CD4-positive, CD25-positive, alpha-beta regulatory T cell (primary cell): ENCODE measurements at places on chromosomes 1 and 21.

DNA sequence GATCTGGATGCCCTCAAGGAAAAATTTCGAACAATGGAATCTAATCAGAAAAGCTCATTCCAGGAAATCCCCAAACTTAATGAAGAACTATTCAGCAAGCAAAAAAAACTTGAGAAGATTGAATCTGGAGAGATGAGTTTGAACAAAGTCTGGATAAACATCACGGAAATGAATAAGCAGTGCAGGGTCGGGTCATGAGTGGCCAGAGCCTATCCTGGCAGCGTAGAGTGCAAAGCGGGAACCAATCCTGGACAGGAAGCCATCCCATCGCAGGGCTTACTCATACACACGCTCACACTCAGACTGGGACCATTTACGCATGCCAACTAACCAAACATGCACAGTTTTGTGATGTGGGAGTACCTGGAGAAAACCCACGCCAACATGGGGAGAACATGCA is 43.1 kb downstream of the ZMYM1 start:
- DNase-seq: no peak

DNA sequence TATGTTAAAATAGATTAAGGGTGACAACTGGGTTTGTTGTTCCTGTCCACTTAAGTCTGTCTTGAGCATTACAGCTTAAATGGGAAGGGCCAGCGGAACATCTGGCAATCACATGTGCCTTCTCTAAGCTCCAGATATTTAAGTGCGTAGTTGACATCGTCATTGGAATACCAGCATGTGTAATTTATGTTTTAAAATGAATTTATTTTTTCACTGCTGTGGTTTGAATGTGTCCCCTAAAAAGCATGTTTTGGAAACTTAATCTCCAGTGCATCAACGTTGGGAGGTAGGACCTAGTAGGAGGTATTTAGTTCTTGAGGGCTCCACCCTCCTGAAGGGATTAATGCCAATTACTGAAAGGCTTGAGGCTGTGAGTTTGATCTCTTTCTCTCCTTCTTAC is 13.4 kb downstream of the ZCCHC17 start:
- DNase-seq: no peak

DNA sequence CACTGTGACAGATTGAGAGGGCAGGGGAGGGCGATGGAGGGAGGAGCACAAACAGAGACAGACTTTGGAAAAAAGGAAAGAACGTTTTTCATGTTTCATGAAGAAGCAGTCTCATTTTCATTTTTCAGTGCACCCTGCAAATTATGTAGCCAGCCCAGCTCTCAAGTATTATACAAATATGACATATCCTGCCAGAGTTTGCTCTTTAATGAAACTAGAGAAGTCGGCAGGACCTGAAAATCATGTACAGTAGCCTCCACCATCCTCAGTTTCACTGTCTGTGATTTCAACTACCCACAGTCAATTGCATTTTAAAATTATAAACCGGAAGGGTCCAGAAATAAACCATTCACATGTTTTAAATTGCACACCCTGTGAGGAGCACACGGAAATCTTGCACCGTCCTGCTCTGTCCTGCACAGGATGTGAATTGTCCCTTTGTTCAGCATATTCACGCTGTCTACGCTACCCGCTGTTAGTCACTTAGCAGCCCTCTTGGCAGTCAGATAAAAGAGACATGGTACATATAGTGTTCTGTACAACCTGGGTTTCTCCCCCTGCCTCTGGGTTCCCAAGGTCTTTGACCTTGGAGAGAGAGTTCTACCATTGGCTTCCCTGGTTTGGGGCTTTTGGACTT is 13.6 kb upstream of the ADARB1 start:
- DNase-seq: no peak

- DNase-seq: no peak
These were observed 32.4 kb upstream of the PGBD5 start for GRCh38 chr1:230458509-230458908.

- no peak for DNase-seq
These were observed 217.5 kb downstream of the LRRIQ3 start for GRCh38 chr1:73980324-73981040.

DNA sequence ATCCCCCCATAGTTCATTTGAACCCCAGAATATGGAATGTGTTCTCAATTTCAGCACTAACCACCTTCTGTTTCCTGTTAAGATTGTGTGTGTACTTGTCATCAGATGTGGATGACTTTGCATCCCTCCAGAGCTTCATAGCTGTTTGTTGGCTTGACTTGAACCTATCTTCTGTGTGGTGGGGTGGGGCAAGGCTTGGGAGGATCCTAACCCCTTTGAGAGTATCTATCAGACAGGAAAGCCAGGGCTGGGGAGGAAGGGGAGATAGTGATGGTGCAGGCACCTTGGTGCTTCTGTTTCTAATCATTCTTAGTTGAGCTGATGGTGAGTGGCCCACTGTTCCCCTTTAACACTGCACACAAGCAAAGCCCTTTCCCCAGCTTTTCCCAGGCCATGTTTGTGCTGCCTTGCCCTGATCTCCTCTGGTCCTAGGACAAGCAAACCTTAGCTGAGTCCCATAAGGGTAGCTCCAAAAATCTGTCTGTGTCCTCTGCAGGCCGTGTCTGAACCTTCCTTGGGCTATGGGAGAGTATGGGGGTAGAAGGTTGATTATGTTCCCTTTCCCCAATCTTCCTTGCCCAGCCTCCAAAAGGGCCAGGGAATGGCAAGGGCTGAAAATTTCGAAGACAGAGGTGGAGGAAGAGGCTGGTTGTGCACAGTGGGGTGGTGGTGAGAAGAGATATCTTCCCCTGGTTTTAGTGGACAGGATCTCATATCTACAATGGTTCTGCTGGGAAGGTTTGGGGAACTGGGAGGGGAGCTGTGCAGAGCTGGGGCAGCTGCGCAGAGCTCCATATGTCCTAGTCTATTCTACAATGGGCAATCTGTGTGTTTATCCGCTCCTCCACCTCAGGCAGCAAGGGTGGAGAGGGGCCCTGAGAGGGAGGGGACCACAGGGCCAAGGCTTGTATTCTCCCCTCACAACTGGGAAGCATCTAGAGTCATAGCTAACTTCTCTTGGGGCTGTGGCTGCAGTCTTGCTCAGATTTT is 1.4 kb downstream of the NHLH1 start:
- DNase-seq: no peak

DNA sequence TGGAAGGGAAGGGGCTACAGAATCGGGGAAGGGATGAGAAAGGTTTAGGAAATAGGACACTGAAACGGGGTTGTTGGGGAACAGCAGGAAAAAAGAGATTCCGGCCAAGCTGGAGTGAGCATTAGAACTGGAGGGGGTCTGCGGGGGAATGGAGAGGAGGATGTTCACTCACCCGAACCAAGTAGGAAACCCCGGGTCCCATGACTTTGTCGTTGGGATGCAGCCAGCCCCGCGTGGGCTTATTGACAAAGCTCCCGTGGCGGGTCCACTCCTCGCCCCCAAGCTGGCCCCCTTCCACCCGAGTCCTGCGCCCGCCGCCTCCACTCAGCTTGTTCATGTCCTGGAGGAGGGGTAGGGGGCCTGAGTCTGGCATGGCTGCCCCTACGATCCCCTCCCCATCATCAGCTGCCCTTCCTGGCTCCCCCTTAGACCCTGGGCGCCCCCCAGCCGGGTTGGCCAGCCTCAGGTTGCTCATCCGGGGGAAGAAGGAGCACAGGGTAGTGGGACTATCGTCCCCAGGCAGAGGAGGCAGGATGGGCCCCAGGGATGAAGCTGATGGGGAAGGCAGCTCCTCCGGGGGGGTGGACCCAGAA is 591 bp downstream of the SHC1 start:
- DNase-seq: no peak

- DNase-seq: no peak
These were observed 84.2 kb upstream of the RGS2 start for GRCh38 chr1:192724670-192725069.

DNA sequence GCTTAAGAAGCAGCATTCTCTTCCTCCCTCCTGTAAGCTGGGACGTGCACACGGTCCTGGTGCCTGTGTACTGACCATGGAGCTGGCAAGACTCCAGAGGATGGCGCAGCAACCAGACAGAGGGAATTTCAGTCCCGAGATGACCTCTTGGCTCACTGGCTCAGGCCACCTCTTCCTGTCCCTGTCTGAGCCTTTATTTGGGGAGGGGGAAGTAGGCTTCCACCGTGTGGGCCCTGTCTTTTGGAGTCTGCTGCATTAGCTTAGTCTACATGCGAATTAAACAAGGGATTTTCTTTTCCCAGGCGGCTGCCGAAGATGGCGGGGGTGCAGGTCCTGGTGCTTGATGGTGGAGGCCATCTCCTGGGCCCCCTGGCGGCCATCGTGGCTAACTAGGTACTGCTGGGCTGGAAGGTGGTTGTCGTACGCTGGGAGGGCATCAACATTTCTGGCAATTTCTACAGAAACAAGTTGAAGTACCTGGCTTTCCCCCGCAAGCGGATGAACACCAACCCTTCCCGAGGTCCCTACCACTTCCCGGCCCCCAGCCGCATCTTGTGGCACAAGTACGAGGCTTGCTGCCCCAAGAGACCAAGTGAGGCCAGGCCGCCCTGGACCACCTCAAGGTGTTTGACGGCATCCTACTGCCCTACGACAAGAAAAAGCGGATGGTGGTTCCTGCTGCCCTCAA is 10.2 kb downstream of the IL24 start:
- DNase-seq: no peak

DNA sequence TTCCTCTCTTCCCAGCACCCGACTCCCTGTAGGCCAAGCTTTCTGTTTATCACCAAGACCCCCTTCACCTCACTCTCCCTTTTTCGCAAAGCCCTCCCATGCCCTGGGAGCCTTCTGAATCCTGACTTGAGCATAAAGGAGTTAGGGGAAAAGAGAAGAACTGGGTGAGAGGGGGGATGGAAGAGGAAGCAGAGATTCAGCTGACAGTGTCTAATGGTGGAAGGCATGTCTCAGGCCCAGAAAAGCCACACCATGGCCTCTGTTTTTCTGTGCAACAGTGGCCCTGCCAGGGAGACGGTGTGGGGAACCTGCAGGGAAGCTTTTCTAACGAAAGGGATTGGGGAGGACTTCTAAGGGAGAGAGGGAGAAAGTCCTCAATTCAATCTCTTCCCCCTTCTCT is 32.9 kb upstream of the SLC30A1 start:
- no peak for DNase-seq

GRCh38 chr1:243902100-243902499 is 52.1 kb upstream of the AKT3 start:
- no peak for DNase-seq

DNA sequence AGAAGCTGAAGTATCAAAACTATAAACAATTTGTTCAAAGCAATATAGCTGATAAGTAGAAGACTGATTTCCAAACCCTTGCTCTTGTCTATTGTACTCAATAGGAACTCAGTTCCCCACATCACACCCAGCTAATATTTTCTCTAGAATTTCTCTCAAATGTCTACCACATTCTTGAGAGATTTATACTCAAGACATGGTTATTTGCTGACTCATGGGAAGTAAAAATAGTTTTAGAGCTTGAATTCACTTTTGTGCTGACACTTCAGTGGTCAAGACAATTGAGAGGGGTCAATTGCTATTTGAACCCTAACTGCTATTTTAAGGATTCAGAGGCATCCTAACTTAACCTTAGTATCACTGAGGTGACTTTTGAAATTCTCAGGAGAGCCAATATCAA is 99.0 kb downstream of the TNNI3K start:
- DNase-seq: no peak

DNA sequence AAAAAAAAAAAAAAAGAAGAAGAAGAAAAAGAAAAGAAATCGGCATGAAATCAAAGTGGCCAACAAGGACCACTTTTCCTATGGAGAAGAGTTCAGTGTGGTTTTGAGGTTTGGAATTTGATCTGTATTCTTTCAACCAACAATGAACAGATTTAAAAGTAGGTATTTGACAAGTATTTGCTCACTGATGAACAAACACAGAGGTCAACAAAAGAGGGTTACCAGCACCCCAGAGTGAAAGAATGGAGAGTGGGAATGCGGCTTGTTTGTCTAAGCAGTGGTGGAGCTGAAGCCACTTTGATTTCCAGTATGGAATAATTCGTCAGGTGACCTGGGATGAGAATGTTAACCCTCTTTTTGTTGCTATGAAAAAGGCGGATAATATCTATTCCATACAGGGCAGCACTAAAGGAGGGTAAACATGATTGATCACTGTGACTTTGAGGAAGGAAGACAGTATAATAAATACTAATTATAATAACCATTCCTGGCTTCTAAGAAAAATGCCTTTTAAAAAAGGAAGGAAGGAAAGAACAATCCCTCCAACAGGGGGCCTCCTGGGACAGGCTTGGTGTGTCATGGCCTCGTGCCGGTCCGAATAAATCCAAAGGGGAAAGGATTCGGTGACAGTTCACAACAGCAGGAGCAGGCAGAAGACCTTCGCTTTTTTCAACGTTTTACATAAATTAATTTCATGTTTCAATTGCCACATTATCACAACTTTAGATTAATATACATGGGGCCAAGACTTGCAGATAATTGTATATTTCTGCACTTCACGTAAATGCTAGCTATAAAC is 37.2 kb upstream of the SIM2 start:
- no peak for DNase-seq

- DNase-seq: no peak
These were observed 29.3 kb upstream of the USP1 start for GRCh38 chr1:62407398-62408009.

DNA sequence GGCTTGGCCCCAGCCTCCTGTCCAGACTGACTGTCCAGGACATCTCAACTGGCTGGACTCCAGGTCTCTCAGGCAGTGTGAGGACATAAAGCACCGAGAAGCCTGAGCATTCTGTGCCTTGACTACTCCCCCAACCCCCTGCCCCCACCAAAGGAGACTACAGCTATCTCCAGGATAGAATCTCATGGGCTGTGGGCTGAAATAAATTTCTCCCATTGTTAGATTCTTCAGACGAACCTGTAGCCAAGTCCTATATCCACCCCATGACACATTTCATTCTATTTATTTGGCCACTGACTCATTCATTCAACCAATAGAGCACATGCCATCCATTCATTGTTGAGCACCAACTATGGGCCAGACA is 11.4 kb downstream of the VWA5B1 start:
- DNase-seq: no peak

DNA sequence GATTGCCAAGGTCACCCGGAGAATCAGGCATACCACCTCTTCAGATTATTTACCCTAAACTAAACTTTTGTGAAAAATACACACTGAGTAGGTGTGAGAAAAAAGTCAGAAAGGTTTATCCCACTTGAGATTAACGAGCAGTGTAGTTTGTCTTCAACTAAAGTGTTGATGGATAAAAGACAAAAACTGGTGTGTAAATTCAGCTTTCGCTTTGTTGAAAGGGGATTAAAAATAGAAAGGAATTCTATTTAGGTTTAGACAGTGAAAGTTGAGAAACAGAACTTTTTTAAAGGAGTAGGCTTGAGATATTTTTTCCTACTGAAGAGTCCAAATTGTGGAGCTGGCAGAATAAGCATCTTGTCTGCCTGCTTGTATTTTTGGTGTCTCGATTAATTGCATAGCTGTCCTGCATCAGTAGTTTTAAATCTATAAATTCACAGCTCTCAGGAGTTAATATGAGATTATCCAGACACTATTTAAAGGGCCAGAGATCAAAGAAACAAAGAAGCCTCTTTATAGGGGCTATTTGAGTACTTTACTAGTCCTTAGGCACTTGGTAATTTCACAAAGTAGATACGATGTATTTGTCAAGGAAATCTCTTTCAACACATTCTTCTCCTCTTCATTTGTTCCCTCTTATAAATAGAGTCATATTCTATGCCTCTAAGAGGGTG is 46.7 kb upstream of the RABGAP1L start:
- no peak for DNase-seq
